ENCODE measurements at places on chromosomes 3 and 15.

DNA sequence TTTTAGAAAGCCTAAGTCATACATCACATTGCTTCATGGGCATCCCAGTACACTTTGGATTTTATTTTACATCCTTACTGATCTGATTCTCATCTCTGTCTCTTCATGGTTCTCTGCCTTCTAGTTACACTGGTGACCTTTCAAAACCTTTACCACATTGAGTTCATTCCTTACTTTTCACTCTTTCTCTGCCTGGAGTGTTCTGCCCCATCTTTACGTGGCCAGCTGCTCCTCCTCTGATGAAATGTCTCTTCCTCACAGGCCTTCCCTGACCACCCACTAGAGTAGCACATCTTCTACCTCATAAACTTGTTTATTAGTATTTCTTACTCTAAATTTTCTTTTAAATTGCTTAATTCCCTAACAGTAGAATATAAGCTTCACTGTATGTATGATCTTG, 17.7 kb downstream of the CTNNB1 start:
- DNase-seq, result no peak

DNA sequence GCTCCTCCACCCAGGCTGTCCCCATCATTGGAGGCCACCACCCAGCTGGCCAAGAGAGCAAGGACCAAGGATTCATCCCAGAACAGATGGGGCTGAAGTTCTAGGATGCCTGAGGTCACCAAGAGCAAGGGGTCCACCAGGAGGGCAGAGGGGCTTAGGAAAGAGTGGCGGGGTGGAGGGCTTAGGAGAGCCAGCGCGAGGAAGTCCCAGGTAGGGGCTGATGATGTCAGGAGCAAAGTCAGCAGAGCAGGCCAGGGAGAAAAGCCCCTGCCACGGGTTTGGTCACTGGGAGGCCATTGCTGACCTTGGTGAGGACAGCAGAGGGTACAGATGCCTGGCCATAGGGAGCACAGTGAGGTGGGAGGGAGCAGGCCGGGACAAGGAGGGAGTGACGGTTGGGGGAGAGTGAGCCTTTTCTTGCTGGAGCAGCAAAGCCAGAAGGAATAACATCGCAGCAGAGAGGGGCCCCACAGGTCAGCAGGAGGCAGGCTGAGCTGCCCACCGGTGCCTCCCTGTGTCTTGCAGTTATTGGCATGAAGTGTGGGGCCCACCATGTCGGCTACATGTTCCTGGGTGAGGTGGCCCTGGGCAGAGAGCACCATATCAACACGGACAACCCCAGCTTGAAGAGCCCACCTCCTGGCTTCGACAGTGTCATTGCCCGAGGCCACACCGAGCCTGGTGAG, 5.2 kb downstream of the PARP3 start:
- DNase-seq, result no peak

- DNase-seq, result no peak
These were observed 4.0 kb downstream of the MAP2K1 start for GRCh38 chr15:66390678-66391077.

DNA sequence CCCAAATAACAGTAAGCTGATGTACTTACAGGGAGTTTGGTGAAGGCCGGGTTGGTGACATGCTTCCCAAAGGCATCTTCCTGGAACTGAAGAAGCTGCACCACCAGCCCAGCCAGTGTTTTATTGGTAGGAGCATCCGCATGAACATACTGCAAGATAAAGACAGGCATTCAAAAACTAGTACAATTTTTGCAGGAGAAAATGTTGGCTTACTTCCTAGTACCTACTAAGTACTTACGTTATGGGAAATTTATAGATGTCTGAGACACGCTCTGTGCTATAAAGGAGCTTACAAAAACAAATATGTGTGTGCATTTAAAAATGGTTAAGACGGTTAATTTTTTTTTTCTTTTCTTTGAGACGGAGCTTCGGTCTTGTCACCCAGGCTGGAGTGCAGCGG, 8.9 kb downstream of the SMARCC1 start:
- no peak for DNase-seq

GRCh38 chr15:72591361-72591760, 63.1 kb upstream of the GOLGA6B start:
- DNase-seq, result peak; percentile 27

DNA sequence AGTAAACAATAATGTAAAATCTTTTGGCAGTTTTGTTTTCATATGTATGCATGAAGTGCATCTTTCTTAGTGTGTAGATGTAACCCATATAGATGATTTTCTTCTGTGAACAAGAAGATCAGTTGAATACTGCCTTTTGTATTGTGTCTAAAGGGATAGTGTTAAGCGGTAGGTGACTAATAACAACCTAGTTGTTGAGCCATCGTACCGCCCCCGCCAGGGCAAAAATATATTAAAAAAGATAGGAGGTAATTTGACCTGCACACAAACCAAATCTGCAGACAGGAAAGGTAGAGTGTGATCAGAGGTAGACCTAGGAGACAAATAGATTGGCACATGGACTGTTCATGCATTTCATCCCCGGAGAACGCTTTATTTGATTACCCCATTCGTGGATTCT, 3.3 kb upstream of the GMNC start:
- no peak for DNase-seq

- no peak for DNase-seq
These were observed 15.4 kb upstream of the SCAP start for GRCh38 chr3:47491186-47491585.

GRCh38 chr3:195204360-195205163, 66.4 kb downstream of the XXYLT1 start:
- no peak for DNase-seq

- DNase-seq, result no peak
These were observed 218.5 kb upstream of the CMC1 start for GRCh38 chr3:28022916-28023315.

GRCh38 chr3:9765865-9766264, 3.9 kb downstream of the CAMK1 start:
- DNase-seq, result no peak

GRCh38 chr15:59838900-59839299, 149.8 kb upstream of the BNIP2 start:
- DNase-seq, result no peak

DNA sequence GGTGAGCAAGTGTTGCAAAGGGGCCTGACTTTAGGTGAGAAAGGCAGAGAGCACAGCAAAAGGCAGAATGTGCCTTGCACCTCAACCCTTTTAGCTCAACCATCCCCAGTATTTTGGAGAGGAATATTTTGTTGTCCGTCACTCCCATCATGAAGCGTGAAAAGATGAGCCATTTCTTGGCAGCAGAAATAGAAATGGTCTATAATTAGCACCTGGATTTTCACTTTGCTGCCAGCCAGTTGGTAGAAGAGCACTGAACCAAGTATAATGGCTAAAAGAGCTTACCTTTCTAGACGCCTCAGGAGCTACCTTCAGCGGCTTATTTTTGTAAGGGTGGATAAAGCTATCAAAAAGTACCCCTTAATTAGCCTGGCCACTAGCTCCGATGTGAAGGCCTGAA, 406.7 kb downstream of the OCA2 start:
- no peak for DNase-seq

GRCh38 chr15:96333131-96334016, 2.9 kb downstream of the NR2F2 start:
- peak; percentile 21 for DNase-seq

DNA sequence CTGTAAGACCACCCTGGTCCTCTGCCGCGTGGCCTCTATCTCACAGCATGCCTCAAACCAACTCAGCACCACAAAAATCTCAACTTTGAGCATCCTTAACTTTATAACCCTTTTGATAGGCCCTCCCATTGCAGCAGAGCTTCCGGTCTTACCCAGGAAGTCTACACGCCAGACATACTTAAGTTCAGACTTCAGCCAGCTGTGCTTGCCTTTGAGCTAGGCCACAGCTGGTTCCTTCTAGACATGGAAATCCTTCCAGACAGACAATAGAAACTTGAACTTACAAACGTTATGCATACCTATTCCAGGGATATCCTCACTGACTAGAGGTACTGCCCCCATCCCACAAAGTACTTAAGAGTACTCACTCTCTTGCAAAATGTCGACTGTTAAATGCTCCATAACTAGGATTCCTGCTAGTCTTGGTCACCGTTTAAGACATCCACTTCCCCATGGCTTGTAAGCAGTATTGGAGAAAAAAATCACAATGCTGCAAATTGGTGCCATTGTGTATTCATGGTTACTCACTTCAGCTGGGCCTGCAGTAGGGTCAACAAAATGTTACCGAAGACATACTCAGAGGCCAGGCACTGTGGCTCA, 183.5 kb downstream of the TBL1XR1 start:
- no peak for DNase-seq

- DNase-seq, result no peak
These were observed 153.2 kb upstream of the MEF2A start for GRCh38 chr15:99412626-99413025.

- no peak for DNase-seq
These were observed 2.9 kb downstream of the SLC22A13 start for GRCh38 chr3:38268522-38268921.
